ENCODE measurements at places on chromosomes 12 and 14. TPM values are rescaled to one million over a fixed set of nuclear protein-coding genes. Genes with fewer than 3 reads are reported as not detected.

- DNase-seq = no peak
These were observed 8.1 kb upstream of the ALDH1L2 start for GRCh38 chr12:105092336-105092735.

DNA sequence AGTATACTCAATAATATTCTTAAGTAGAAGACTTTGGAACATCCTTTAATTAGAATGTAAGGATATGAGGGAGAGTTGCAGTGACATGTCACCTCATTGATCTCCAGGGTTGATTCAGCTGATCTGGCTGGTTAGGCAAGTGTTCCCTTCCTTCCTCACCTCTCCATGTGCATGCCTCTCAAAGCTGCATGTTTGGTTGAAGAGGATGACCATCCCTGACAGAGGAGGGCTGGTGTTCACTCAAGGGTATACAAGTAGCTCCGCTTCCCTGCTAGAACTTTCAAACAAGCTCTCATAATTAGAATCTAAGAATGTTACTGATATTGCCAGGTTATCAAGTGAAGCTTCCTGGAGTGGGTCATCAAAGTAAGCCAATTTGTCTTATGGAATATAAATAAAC, 341.1 kb upstream of the FLRT2 start:
- DNase-seq = no peak

- DNase-seq = no peak
These were observed 55.5 kb downstream of the C14orf132 start for GRCh38 chr14:96094656-96095055.

Gene PRB2
- total RNA-seq = not detected

GRCh38 chr12:104315326-104316224, 12.0 kb downstream of the EID3 start:
- DNase-seq = no peak

DNA sequence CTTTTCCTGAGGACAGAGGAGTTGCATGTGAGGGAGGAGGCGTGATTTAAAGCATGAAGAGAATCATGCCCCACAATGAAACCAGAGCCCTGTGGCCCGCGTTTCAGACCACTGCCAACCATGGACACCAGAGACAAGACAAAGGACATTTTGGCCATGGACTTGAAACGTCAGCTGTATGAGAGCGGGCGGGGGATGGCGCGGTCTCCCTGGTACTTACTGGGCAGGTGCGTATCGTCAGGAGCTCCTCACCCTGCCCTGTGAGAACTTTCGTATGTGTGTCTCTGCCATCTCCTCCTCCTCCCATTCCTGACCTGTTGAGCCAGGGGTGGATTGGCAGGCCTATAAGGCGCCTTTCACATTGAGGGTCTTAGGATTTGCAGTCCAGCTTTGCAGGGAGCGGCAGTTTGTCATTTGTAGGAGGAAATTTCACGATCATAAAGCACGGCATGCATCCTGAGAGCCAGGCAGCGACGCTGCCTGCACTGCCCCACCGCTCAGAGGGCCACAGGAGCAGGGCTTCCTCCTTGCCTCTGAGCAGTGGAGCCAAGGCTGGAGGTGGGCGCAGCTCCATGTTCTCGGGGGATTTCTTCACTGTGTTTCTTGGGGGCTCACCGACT, 22.2 kb downstream of the SFSWAP start:
- DNase-seq = no peak

GRCh38 chr12:45991284-45992249, 1.2 kb upstream of the SCAF11 start:
- DNase-seq = peak; percentile 94

GRCh38 chr14:56004786-56005185, 113.4 kb upstream of the PELI2 start:
- peak; percentile 47 for DNase-seq

Gene TROAP
- total RNA-seq = 2.4 TPM

Gene OTX2
- not detected for total RNA-seq

- DNase-seq = no peak
These were observed 226.2 kb upstream of the CLEC14A start for GRCh38 chr14:38481952-38482678.

Gene INSM2
- total RNA-seq = not detected

Gene SPATS2
- 14.6 TPM for total RNA-seq

Gene COCH
- total RNA-seq = 0.55 TPM

- DNase-seq = no peak
These were observed 50.9 kb downstream of the SNAPC1 start for GRCh38 chr14:61813096-61813606.

- no peak for DNase-seq
These were observed 40.3 kb upstream of the ANKS1B start for GRCh38 chr12:100024974-100025555.

DNA sequence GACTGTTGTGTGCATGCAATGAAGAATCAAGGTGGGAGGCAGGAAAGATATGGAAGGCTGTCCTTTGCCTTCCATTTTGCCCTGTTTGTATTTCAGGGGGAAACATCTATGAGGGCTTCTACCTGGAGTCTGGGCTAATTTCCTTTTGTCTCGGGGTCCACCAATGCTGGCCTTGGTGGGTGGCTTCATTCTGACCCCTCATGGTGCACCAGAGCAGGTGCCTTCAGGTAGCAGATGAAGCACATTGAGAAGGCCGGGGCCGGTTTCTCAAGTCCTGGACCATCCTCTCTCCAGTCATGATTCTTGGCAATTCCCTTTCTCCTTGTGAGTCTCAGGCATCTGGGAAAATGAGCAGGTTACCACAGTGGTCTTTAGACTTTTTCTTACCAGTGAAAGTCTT, 47.2 kb downstream of the RPH3A start:
- no peak for DNase-seq

Gene B4GALNT1
- total RNA-seq = 2.0 TPM

DNA sequence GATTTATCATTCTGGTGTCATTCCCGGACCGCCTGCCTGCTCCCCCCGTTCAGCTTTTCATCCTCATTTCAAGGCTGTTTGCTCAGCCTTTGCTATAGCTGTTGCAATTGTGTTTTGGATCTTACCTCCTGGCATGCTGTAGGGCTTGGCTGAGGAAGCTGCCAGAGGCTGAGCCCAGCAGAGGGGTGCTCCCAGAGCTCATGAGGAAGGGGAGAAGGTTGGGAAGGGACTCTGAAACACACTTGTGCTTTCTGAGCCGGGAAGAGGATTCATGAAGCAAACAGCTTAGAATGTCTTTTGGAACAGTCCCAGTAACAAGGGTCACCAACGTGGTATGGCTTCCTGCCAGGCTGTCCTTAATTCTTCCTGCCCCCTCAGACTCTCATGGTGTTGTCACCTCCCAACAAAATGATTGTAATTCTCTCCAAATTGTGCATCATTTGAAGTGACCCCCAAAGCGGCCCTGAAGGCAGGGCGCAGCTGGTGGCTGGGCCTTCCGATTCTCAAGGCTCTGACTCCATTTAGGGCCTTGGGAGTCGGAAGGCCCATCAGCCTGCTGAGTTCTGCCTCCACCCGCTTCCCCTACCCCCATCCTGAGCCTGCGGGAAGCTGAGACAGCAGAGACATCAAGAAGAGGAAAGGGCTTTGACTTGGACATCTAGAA, 111.9 kb upstream of the ARHGAP5 start:
- no peak for DNase-seq

GRCh38 chr14:61582815-61583214, 112.5 kb upstream of the HIF1A start:
- no peak for DNase-seq

- DNase-seq = no peak
These were observed 11.1 kb downstream of the GALNT16 start for GRCh38 chr14:69270795-69271708.

GRCh38 chr12:112971248-112971647, 7.1 kb upstream of the OAS2 start:
- DNase-seq = no peak

DNA sequence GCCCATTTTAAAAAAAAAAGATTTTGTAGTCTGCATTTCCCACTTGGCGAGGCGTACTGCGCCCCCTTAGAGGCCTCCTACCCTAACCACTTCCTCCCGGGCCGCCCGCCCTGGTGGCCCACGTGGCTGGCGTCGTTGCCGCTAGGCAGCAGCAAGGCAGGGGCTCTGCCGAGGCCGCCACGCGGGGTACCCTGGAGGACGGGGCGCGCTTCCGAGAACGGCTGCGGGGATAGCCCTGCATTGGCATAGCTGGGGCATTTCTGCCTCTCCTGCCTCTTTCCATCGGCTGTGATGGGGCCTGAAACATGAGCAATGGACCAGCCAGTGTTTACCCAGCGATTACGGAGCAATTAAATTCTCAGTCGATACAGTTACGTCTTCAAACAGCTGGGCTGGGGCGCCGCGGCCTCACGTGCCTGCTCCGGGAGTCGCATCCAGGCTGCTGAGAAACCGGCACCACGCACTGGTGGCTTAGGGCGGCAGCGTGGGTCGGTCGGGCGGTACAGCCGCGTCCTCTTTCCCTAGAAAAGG, 38.0 kb downstream of the IQSEC3 start:
- no peak for DNase-seq

DNA sequence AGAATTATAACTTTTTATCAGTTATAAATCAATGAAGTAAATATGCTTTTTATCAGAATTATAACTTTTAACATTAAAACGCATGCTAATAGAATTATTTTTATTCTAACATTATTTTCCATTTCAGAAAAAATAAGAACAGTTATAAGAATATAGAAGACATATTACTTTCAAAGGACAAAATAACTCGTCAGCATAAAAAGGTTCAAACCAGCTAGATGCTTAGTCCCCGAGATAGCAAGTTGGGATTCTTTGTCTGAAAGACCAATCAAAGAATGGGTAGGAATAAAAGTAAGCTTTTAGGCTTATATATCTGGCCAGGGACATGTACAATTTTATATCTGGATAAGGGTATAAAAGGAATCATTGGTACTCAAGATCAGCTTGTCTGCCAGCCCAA, 66.0 kb downstream of the GPR137C start:
- DNase-seq = no peak

Gene CD69
- total RNA-seq = 4.4 TPM

DNA sequence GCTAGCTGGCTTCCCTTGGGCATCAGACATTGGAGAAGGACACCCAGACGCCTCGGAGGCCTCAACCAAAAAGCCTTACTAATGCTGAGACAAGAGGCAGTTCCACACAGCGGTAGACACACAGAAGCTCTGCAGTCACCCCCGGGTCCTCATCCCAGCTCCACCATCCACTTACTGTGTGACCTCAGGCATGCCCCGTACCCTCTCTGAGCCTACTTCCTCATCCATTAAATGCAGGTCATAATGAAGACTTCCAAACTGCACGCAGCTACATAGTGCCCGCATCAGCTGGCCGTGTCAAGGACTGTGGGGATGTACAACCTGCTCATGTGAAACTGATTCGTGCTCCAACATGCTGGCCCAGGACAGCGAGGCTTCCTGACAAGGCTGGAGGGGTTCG, 72.3 kb downstream of the KDM2B start:
- DNase-seq = no peak

GRCh38 chr12:67155863-67156262, 113.3 kb upstream of the CAND1 start:
- DNase-seq = no peak

- no peak for DNase-seq
These were observed 11.1 kb downstream of the KIF21A start for GRCh38 chr12:39431797-39432196.

DNA sequence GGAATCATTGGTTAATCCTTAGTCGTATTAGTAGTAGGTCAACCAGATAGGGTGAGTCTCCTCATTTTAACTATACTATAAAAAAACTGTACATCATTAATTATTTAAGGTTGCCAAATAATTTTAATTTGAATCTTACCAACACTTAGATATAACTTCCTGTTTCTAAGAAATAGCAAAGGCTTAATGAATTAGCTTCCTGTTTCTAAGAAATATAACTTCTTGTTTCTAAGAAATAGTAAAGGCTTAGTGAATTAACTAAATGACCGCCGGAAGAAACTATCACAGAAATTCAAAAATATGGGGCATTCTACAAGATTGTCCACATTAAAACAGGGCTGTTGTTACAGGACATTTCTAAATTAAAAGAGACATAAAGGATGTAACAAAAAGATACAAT, 392.9 kb upstream of the FOXG1 start:
- DNase-seq = no peak

- DNase-seq = no peak
These were observed 23.3 kb downstream of the TMED8 start for GRCh38 chr14:77353469-77354141.

- peak; percentile 27 for DNase-seq
These were observed 33.8 kb downstream of the SYT1 start for GRCh38 chr12:78898416-78898815.

DNA sequence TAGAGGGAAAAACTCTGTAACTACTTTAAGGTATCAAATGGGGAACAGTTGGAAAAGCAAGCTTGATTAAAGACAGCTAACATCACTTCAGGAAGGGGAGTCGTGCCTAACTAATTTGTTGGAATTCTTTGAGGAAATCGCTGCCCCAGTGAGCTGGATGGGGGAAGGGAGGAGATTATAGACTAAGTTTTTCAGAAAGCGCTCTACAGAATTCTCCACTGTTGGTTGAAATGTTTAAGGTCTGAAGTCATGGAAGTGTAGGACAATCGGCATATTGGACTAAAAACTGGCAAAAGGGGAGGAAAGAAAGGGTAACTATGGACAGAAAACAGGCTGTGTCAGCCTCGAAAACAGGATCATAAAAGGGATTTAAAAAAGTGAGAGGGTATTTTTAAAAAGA, 229.9 kb upstream of the HMGA2 start:
- no peak for DNase-seq

Gene STAC3
- total RNA-seq = 3.4 TPM

DNA sequence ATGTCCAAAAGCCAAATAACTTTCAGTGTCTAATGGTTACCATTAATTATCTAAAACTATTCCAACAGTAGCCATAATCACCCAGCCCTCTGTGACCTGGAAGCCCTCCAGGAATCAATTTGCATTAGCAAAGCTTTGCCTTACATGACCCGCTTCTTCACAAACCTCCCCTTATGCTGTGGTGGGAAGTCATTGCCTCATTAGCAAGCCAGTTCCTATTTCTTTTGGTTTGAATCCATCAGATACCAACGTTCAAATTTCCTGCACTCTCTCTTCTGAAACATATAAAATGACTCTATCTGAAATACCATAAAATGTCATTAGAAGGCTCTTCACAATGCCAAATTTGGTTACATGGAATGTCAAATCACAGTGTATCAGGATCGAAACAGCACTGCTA, 268.3 kb upstream of the PRKD1 start:
- no peak for DNase-seq

DNA sequence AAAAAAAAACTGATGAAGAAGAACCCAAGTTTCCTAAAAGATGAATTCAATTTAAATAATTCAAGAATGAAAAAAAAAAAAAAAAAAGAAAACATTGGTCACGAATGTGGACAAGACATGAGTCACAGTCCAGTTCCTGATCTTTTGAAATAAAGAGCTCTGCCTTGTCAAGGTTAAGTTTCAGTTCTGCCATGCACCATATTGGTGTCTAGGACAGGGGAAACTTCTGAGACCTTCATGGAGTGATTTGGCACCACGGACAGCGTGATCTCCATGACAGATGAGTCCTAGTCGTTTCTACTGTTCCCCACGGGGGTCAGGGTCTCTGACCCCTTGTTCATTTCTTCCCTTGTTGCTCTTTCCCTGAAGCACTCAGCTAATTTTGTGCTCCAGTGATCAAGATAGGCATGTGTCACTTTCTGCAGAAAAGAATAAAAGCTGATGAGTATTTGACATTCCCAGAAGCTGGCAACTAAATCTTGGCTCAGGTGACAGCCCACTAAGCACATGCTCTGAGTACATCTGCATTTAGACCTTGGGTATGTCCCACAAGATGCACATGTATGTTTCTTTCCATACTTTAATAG, 1159.7 kb downstream of the BCL11B start:
- DNase-seq = no peak

Gene DTX1
- 0.70 TPM for total RNA-seq

GRCh38 chr14:104689881-104690711, 678 bp downstream of the INF2 start:
- no peak for DNase-seq

Gene KRT6C
- total RNA-seq = not detected

GRCh38 chr12:121975021-121975420, 46.7 kb upstream of the BCL7A start:
- no peak for DNase-seq

Gene CDCA3
- 2.0 TPM for total RNA-seq

Measured in left lung (tissue), 14 donors.